ENCODE measurements at places on chromosomes 2 and 18.

DNA sequence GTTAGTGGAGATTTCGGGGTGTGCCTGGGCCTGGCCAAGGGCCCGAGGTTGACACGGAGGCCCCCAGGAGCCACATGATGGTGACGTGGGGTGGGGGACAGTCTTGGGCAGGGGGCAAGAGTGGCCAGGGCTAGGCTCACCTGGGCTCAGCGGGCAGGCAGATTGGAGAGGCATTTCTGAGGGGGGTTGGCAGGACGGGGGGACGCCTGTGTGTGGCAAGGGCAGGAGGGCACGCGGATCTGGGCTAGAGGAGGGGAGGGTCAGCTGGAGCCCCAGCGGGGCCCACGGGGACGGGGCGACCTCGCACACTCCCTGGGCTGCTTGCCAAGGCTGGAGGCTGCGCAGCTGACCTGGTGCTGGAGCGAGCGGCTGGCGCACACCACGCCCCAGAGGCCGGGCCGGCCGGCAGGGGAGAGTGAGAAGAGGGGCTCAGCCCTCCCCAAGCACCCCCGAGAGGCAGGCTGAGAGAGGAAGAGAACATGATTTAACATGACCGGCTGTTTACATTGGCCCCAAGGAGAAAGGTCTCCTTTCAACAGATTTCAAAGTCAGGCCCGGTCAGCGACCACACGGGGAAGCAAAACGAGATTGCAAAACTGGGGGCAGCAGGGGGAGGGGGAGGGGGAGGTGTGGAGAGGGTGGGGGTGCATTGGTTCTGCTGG is 38.0 kb upstream of the SNED1 start:
- H3K4me1 ChIP-seq, result peaks cover 4% of the 10 kb centered on the region
- H3K36me3 ChIP-seq, result no peaks in the 10 kb centered on the region
- no peak overlapping the region for H3K4me3 ChIP-seq
- no peak overlapping the region for H3K27ac ChIP-seq
- no peaks in the 10 kb centered on the region for H3K27me3 ChIP-seq

- H3K4me3 ChIP-seq, result no peak overlapping the region
- DNase-seq, result no peak
- H3K27ac ChIP-seq, result no peak overlapping the region
- H3K4me1 ChIP-seq, result no peaks in the 10 kb centered on the region
- H3K36me3 ChIP-seq, result no peaks in the 10 kb centered on the region
- no peaks in the 10 kb centered on the region for H3K27me3 ChIP-seq
These were observed 10.4 kb downstream of the RNF152 start for GRCh38 chr18:61882296-61883004.

- no peaks in the 10 kb centered on the region for H3K4me1 ChIP-seq
- no peaks in the 10 kb centered on the region for H3K27me3 ChIP-seq
- H3K36me3 ChIP-seq, result no peaks in the 10 kb centered on the region
- no peak overlapping the region for H3K27ac ChIP-seq
These were observed 80.2 kb upstream of the GCFC2 start for GRCh38 chr2:75790814-75791467.

GRCh38 chr2:102194609-102195268 is 7.9 kb downstream of the IL1RL2 start:
- H3K4me3 ChIP-seq, result no peak overlapping the region
- no peaks in the 10 kb centered on the region for H3K27me3 ChIP-seq
- no peak for DNase-seq
- no peaks in the 10 kb centered on the region for H3K36me3 ChIP-seq
- H3K4me1 ChIP-seq, result no peaks in the 10 kb centered on the region

DNA sequence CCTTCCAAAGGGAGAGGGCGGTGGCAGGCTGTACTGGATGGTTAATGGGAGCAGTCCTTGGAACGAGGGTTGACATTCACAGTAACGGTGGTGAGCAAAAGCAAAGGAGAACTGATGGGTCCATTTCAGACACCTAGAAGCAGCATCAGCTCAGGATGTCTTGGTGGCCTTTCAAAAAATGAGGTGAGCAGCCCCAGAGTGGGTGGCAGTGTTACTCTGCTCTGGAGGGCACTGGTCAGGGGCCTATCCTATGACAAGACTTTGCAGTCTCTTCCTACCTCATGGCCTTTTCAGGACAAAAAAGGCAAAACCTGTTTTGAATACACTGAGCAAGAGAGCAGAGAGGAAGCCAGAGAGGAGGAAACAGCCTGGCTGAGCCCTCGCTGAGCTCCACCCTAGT is 23.5 kb downstream of the CAPN14 start:
- H3K27ac ChIP-seq, result no peak overlapping the region
- no peaks in the 10 kb centered on the region for H3K27me3 ChIP-seq
- no peaks in the 10 kb centered on the region for H3K4me1 ChIP-seq
- no peaks in the 10 kb centered on the region for H3K36me3 ChIP-seq
- no peak overlapping the region for H3K4me3 ChIP-seq
- DNase-seq, result no peak

- H3K27ac ChIP-seq, result no peak overlapping the region
- no peaks in the 10 kb centered on the region for H3K36me3 ChIP-seq
- H3K27me3 ChIP-seq, result no peaks in the 10 kb centered on the region
- H3K4me1 ChIP-seq, result no peaks in the 10 kb centered on the region
- no peak for DNase-seq
These were observed 533.6 kb upstream of the FSHR start for GRCh38 chr2:49687918-49688317.

- no peak overlapping the region for H3K27ac ChIP-seq
- H3K27me3 ChIP-seq, result no peaks in the 10 kb centered on the region
- H3K36me3 ChIP-seq, result no peaks in the 10 kb centered on the region
- H3K4me1 ChIP-seq, result no peaks in the 10 kb centered on the region
- DNase-seq, result no peak
These were observed 139.0 kb downstream of the TRIM43 start for GRCh38 chr2:95730813-95731212.

- H3K4me1 ChIP-seq, result no peaks in the 10 kb centered on the region
- H3K36me3 ChIP-seq, result no peaks in the 10 kb centered on the region
- H3K4me3 ChIP-seq, result no peak overlapping the region
- H3K27ac ChIP-seq, result no peak overlapping the region
These were observed 76.4 kb downstream of the SRD5A2 start for GRCh38 chr2:31504311-31504710.

DNA sequence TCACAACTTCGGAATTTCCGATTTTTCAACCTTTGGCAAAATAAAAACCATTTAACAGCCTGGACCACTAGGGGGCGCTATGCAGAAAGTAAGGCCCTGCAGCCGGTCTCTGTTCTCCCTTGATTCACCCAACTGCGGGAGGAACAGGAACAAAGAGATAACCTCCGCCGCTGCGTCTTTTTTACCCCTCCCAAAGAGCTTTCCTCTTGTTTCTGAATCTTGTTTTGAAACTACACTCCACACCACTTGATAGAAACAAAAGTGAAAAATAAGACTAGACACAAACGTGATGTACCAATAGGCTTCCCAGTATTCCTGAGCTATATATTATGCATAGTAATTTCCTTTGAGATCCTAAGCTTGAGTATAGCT is 231.2 kb downstream of the MYO3B start:
- H3K4me3 ChIP-seq, result no peak overlapping the region
- peak; percentile 43 for DNase-seq
- H3K27me3 ChIP-seq, result no peaks in the 10 kb centered on the region
- peaks cover 3% of the 10 kb centered on the region for H3K4me1 ChIP-seq
- H3K27ac ChIP-seq, result no peak overlapping the region
- H3K36me3 ChIP-seq, result no peaks in the 10 kb centered on the region

DNA sequence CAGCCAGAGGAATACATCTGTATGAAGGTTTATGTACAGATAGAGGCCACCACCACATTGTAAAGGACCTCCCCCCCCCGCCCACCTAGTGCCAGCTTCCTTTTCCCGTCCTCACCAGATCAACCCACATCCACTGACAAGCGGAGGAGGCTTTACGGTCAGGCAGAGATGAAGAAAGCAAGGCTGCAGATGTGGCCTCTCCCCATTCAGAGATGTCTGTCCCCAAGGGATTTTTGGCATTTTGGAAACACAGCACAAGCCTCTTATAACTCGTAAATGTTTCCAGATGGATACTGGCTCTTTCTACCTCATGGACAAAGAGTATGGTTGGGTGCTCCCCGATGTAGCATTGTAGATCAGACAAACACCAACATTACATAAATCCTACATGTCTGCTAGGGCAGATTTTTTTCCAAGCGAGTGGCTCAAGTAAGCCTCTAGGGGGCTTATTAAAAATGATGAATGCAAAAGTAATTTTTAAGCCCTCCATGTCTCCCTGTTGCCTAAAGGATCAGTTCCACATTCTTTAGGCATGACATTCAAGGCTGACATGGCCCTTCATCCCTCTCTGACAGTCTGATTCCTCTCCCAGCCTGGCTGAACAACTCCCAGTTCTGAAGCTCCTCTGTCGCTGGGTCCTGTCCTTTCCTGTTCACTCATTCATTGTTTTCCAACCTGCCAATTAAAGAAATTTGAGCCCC is 11.7 kb downstream of the VIT start:
- no peaks in the 10 kb centered on the region for H3K36me3 ChIP-seq
- no peak for DNase-seq
- H3K4me1 ChIP-seq, result no peaks in the 10 kb centered on the region
- no peak overlapping the region for H3K4me3 ChIP-seq
- no peaks in the 10 kb centered on the region for H3K27me3 ChIP-seq

DNA sequence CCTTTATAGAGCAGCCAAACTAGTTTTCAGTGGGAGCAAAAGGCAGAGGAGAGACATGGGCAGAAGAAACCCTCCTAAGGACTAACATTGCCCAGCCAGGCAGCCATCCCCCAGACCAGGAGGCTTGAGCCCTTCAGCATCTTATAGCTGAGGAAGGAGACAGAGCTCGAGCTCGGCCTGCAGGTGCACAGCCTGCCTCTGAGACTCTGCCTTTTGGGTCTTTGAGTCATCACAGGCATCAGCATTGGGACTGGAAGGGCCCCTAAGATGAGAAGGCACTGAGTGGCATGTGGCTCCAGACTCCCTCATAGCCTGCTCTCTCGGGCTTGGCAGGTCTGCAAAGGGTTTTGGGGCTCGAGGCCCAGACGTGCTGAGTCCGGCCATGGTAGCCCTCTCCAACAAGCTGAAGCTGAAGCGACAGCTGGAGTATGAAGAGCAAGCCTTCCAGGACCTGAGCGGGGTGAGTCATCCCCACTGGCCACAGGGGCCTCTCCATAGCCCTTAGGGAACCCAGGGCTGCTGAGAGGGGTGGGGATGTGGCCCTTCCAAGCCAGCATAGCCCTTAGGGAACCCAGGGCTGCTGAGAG is 84.1 kb downstream of the EPAS1 start:
- no peaks in the 10 kb centered on the region for H3K27me3 ChIP-seq
- H3K36me3 ChIP-seq, result no peaks in the 10 kb centered on the region
- H3K4me1 ChIP-seq, result no peaks in the 10 kb centered on the region
- no peak overlapping the region for H3K4me3 ChIP-seq
- DNase-seq, result no peak
